ENCODE measurements at places on chromosomes 7 and 10.

GRCh38 chr10:88147000-88147798, 283.8 kb downstream of the PTEN start:
- DNase-seq, result no peak

DNA sequence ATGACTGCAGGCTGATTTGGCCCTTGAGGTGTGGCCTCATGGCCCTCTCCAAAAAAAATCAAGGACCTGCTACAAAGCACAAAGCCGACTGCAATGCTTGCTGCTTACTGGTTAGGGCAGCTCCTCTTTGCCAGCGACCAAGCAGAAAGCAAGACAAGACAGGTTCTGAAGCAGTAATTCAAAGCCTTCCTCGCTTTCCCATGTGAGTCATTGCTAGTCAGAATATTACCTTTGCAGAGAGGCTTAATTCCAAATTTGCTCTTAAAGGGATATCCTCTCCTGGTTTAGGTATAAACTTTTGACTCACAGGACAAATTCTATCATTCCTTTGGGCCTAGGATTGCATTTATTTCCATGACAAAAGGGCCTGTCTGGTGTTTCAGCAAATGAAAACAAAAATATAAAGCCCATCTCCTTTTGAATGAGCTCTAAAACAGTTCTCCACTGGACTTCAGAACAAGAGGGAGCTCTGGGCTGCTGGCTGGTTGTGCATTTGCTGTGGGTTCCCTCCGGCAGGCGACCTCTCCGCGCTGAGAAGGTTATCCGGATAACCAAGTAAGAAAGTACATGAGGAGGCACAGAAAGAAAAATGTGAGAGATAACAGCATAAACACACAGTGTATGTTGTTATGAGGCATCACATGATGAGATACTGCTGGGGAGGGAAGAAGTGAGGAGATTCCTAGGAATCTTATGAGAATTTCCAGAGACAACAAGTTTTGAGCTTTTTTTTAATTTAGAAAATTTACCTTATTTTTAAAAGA, 90.8 kb downstream of the EGFR start:
- no peak for DNase-seq

DNA sequence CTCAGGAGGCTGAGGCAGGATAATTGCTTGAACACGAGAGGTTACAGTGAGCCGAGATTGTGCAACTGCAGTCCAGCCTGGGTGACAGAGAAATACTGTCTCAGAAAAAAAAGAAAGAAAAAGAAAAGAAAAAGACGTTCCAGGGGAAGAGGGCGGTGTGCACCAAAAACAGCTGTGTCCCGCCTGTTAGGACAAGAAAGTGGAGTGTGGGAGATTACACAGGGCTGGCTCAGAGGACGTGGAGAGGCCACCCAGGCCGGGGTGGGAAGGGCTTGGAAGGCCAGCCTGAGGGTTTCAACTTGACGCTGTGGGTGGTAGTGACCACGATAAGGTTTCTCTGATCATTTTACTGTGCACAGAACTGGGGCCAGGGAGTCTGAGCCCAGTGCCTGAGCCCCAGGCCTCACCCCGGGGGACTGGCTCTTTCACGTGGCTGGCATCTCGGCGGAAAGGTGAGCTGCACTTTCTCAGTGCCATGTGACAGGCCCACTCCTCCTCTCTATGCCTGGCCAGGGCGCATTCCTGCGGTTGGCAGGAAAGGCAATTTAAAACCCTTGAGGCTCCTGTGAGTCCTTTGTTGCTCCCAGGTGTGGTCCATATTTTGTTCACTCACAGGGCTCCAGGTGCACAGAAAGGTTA, 13.9 kb downstream of the RHBDD2 start:
- DNase-seq, result no peak

DNA sequence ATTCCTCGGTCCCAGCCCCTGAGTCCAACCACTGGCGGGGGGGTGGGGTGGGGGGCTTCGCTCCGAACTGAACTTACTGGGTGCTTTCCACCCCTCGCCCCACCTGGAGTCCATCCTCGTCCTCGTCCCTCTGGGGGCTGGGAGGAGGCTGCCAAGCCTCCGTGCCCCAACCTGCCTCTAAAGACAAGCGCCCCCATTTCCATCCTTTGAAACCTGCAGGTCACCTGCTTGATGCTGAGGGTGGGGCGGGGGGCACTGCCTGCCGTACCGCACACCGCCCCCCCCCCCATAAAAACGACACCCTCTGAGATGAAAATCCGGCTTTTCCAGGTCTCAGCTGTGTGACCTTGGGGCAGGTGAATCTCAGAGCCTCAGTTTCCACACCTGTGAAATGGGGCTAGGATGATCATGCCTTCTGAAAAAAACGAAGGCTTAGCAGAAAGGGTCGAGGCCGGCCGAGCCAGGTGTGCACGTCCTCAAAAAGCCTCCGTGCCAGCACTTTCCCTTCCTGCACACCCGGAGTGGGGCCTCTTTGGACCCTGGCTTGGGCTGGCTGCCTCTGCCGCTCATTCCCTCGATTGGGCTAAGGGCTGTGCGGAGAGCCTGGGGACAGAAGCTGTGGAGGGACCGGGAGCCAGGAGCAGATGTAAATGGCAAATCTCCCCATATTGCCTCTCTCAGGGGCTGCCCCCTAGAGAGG, 967 bp downstream of the ELFN1 start:
- peak; percentile 14 for DNase-seq

DNA sequence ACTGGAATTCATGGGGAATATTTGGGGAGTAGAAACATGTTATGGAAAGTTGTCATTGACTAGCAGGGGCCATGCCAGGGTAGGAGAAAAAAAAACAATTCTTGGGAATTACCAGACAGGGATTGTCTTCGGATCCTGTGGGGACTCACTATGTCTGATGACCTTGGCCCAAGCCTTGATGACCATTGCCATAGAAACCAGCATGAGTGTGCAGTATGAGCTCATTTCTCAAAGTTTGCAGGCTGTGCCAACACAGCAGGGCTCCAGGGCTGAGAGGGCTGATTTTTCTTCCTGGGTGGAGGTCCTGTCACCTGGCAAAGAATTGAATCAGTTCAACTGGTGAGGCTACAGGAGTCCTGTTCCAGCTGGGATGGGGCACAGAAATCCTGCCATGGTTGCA, 198.3 kb downstream of the ADRA2A start:
- no peak for DNase-seq

DNA sequence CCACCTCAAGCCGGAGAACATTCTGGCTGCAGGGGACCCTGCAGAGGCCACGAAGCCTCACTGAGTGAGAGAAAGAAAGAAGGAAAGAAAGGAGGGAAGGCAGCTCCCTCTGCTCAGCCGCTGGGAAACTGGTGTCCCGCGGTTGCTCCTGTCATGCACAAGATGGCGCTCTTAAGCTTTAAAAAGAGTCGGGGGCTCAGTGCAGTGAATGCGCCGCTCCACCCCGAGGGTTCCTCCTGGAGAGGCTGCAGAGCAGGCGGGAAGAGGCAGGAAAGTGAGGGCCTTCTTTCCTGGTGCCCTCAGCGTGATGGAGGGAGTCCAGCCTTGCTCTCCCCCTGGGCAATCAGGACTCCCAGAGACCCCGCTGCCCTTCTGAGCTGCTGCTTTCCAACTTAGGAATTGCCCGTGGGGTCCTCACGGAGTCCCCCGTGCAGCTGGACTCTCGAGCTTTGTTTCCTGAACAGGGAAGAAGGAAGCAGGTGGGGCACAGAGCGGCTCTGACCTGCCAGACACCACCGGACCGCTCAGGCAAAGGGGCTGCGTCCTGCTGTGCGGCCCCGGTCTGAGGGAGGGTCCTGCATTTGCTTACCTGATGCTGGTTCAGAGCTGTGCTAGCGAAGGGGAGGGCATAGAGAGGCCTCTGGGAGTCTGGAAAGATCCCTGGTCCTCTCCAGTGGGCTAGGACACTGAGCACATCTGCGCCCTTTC, 141.9 kb upstream of the MKI67 start:
- DNase-seq, result peak; percentile 54

DNA sequence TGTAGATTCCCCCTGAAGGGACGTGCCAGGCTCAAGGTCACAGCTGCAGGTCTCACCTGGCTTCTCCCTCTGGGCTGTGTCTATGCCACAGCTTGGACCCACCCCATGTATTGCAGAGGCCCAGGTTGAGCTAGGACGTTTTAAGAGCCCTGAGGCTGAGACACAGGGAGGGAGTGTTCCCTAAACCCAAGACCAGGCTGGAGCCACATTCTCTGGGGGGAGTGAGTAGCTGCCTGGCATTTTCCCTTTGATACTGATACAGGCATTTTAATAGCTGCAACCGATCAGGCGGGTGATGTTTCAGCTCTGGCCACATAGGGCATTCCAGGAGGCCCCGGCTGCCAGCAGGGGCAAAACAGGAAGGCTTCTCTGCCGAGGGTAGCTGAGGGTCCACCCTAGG, 13.4 kb downstream of the COL13A1 start:
- no peak for DNase-seq

- no peak for DNase-seq
Observed at GRCh38 chr7:87325576-87326370, 19.7 kb upstream of the CROT start.
